ENCODE measurements at places on chromosomes 4 and X. TPM values are rescaled to one million over a fixed set of nuclear protein-coding genes. Genes with fewer than 3 reads are reported as not detected.

DNA sequence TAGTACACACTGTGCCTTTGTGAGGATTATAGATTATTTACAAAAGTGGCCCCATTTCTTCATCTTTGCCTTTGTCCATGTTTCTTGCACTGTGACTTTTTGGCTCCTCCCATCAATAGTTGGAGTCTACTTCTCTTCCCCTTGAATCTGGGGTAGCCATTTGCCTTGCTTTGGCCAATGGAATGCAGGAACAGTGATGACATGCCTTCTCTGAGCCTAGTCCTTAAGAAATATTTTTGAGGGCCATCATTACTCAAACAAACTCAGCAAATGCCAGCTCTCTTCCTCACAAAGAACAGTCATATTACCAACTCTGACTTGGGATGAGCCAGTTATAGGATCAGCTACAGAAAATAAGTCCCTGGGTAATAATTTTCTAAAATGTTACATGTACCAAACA is 189.6 kb downstream of the FRMPD4 start:
- H3K27ac ChIP-seq: no peak overlapping the region
- H3K4me3 ChIP-seq: no peak overlapping the region
- H3K36me3 ChIP-seq: no peaks in the 10 kb centered on the region
- no peak for DNase-seq

The SLC6A14 gene
- not detected for total RNA-seq

The ATXN3L gene
- total RNA-seq: not detected

The FAM114A1 gene
- total RNA-seq: 0.34 TPM

GRCh38 chr4:19748519-19749479 is 502.9 kb upstream of the SLIT2 start:
- no peak for DNase-seq
- no peak overlapping the region for H3K4me3 ChIP-seq
- H3K27me3 ChIP-seq: no peaks in the 10 kb centered on the region
- no peaks in the 10 kb centered on the region for H3K36me3 ChIP-seq
- no peaks in the 10 kb centered on the region for H3K4me1 ChIP-seq

DNA sequence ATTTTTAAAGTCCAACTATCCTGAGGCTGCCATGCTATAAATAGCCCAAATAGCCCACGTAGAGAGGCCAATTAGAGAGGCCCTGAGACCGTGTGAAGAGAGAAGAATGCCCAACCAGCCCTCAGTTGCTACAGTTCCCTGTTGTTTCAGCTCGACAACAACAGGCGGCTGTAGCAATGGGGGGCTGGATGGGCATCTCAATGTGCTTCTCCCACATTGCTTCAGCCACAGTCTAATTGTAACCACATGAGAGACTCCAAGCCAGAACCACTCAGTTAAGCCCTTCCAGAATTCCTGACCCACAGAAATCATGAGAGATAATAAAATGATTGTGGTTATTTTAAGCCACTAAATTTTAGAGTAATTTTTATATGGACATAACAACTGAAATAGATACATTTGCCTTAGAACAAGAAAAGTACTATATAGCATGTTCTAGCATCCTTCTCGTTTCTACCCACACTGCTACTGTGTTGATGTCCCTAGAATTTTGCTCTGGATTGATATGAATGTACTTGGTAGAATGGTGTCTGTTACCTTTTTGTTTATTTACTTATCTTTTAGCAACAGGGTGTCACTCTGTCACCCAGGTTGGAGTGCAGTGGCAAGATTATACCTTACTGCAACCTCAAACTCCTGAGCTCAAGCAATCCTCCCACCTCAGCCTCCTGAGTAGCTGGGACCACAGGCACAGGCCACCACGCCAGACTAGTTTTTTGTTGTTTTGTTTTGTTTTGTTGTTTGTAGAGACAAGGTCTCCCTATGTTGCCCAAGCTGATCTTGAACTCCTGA is 436.4 kb downstream of the BCOR start:
- H3K27me3 ChIP-seq: no peaks in the 10 kb centered on the region
- H3K4me1 ChIP-seq: no peaks in the 10 kb centered on the region
- no peak overlapping the region for H3K4me3 ChIP-seq
- H3K36me3 ChIP-seq: no peaks in the 10 kb centered on the region
- H3K27ac ChIP-seq: no peak overlapping the region

The MTNR1A gene
- not detected for total RNA-seq

The CCKAR gene
- not detected for total RNA-seq

The PDGFRA gene
- not detected for total RNA-seq

GRCh38 chr4:128796934-128797333 is 12.6 kb upstream of the JADE1 start:
- no peaks in the 10 kb centered on the region for H3K27me3 ChIP-seq
- H3K36me3 ChIP-seq: no peaks in the 10 kb centered on the region
- no peak for DNase-seq
- no peaks in the 10 kb centered on the region for H3K4me1 ChIP-seq

The FAAH2 gene
- total RNA-seq: 3.0 TPM

- H3K36me3 ChIP-seq: peaks cover 3% of the 10 kb centered on the region
- peaks cover 14% of the 10 kb centered on the region for H3K27me3 ChIP-seq
These were observed 46.3 kb downstream of the TEX13B start for GRCh38 chrX:107935664-107936433.

DNA sequence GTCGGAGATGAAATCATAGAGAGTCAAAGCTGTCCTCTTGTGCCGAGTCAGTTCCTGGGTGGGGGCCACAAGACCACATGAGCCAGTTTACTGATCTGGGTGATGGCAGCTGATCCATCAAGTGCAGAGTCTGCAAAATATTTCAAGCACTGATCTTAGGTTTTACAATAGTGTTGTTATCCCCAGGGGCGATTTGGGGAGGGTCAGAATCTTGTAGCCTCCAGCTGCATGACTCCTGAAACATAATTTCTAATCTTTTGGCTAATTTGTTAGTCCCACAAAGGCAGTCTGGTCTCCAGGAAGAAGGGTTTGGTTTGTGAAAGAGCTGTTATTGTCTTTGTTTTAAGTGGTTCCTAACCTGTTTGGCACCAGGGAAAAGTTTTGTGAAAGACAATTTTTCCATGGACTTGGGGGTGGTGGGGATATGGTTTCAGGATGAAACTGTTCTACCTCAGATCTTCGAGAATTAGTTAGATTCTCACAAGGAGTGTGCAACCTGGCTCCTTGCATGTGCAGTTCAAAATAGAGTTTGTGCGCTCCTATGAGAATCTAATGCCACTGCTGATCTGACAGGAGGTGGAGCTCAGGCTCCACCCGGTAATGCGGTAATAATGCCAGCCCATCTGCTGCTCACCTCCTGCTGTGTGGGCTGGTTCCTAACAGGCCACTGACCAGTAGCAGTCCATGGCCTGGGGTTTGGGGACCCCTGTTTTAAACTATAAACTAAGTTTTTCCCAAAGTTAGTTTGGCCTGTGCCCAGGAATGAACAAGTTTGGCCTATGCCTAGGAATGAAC is 29.2 kb downstream of the METAP1 start:
- H3K4me1 ChIP-seq: peaks cover 20% of the 10 kb centered on the region
- H3K27me3 ChIP-seq: no peaks in the 10 kb centered on the region
- no peak for DNase-seq
- no peak overlapping the region for H3K4me3 ChIP-seq

DNA sequence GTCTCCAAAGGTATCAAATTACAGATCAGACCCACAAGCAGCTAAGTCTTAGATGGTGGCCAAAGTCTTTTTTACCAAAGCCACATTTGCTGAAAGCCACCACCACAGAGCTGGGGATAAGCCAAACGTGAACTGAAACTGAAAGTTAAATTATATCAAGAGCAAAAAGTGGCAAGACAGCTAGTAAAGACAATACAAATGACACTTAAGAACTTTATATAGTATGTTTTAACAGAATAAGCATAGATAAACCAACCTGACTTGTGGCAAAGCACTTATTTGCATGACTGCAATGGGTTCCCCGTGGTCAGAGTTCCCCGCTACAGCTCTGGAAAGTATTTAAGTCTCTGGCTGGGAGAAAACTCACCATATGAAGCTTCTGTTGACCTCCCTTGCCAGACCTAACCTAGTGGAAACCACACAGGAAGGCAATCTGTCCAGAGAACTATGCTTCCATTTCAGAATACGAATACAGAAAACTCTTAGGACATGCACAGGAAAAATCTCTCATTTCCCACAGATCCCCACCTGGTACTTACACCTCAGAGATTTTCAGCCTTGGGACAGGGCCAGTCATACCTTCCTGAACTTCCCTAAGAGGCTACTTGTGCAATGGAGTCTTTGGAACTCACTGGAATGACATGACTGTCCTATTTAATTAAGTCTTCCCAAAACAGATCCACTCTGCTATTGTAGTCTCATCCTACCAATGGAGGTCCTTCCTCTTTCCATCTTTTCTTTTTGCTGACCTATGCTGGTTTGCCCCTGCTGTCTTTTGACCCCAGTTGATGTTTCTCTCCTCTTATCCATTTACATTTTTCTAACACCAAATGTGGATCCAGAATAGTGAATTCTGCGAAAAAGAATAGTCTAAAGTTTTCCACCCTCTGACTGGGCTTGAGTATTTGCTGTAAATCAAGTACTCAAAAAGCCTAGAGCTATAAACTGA is 225.1 kb downstream of the NR3C2 start:
- peak overlapping the region; percentile 74 for H3K4me3 ChIP-seq
- DNase-seq: peak; percentile 35
- peaks cover 28% of the 10 kb centered on the region for H3K4me1 ChIP-seq
- no peaks in the 10 kb centered on the region for H3K27me3 ChIP-seq
- peak overlapping the region; percentile 86 for H3K27ac ChIP-seq

- no peak overlapping the region for H3K27ac ChIP-seq
- no peaks in the 10 kb centered on the region for H3K4me1 ChIP-seq
- no peaks in the 10 kb centered on the region for H3K36me3 ChIP-seq
- no peak for DNase-seq
These were observed 48.9 kb upstream of the PHF8 start for GRCh38 chrX:54093159-54093558.

The HSFX1 gene
- 1.4 TPM for total RNA-seq

- H3K4me1 ChIP-seq: no peaks in the 10 kb centered on the region
- H3K27ac ChIP-seq: no peak overlapping the region
- H3K27me3 ChIP-seq: no peaks in the 10 kb centered on the region
- DNase-seq: no peak
- no peaks in the 10 kb centered on the region for H3K36me3 ChIP-seq
These were observed 1568.6 kb upstream of the PCDH7 start for GRCh38 chr4:29151584-29151983.

The RTL9 gene
- not detected for total RNA-seq

- peaks cover 1% of the 10 kb centered on the region for H3K27me3 ChIP-seq
- H3K4me3 ChIP-seq: no peak overlapping the region
These were observed 112.0 kb upstream of the NDP start for GRCh38 chrX:44085209-44085608.

DNA sequence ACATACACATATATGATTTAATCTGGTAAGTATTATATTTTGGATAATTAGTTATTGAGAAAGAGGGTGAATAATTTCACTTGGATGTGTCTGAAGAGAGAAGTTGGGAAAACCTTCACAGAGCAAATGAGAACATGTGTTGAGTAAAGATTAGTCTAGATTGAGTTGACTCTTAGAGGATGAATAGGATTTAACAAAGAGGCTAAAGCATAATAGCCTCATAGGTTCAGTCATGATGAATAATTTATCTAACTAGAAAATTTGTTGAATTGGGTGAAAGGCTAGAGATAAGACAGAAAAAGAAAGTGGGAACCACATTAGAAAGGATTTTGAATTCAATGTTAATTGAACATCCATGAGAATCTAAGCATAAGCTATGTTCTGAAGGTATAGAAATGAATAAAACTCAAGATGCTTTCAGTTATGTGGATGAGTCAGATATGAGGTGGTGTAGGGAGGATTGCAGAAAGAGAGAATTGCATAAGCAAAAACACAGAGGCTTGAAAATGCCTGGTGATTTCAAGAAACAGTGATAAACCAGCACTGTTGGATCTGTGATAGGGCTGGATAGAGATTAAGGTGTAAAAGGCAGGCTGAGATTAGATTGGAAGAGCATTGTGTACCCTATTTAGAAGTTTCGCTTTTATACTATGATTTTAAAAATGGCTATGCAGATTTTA is 207.6 kb upstream of the NR3C2 start:
- DNase-seq: no peak
- no peak overlapping the region for H3K27ac ChIP-seq
- H3K4me3 ChIP-seq: no peak overlapping the region
- H3K27me3 ChIP-seq: no peaks in the 10 kb centered on the region
- no peaks in the 10 kb centered on the region for H3K36me3 ChIP-seq

The C4orf50 gene
- total RNA-seq: 0.19 TPM

- peaks cover 29% of the 10 kb centered on the region for H3K27me3 ChIP-seq
- H3K36me3 ChIP-seq: no peaks in the 10 kb centered on the region
- no peak overlapping the region for H3K27ac ChIP-seq
- no peak for DNase-seq
These were observed 5.0 kb downstream of the PNCK start for GRCh38 chrX:153668423-153669173.

The RHOXF1 gene
- not detected for total RNA-seq

- no peak overlapping the region for H3K27ac ChIP-seq
- no peaks in the 10 kb centered on the region for H3K36me3 ChIP-seq
- H3K4me3 ChIP-seq: no peak overlapping the region
These were observed 186.5 kb upstream of the FSTL5 start for GRCh38 chr4:162350331-162350730.

The DKK2 gene
- not detected for total RNA-seq

The SH3RF1 gene
- total RNA-seq: not detected

DNA sequence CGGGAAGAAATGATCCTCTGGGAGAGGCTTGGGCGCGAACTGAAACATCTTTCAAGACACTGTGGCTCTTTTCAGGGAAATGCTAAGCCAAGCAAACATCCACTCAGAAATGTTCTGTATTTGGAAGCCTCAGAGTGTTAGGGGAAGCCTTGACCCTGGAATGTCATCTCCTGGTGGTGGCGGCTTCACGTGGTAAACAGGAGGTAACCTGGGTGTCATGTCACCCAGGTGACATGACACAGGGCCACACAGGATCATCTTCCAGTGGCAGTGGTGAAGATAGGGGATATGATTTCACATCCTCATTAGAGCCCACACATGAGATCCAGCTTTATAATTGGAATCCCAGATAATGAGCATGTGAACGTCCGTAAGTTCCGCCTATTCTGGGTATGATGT is 140.0 kb downstream of the TBL1X start:
- no peak overlapping the region for H3K4me3 ChIP-seq
- peaks cover 6% of the 10 kb centered on the region for H3K36me3 ChIP-seq

DNA sequence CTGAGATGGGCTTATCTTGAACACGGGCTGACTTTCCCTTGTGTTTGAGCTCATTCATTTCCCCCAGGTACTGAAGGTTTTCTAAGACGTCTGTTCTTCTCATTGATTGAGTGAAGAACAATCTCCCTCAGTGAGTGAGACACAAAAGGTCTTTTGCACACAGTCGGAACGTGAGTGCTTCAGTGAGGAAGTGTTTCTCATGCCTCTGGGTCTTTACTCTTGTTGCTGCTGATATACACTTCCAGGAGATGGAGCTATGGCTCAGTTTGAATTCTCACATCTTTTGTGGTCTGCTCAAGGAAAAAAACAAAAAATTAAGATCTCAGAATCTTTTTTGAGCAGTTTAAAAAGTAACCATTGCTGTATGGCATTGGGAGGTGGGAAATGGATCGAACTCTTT is 981.9 kb upstream of the TENM3 start:
- DNase-seq: no peak
- no peaks in the 10 kb centered on the region for H3K27me3 ChIP-seq
- H3K27ac ChIP-seq: no peak overlapping the region
- H3K4me1 ChIP-seq: no peaks in the 10 kb centered on the region

GRCh38 chr4:3066836-3067400 is 7.4 kb downstream of the HTT-AS start:
- no peaks in the 10 kb centered on the region for H3K36me3 ChIP-seq
- H3K4me1 ChIP-seq: no peaks in the 10 kb centered on the region
- no peak for DNase-seq
- H3K4me3 ChIP-seq: no peak overlapping the region

The GRIA2 gene
- not detected for total RNA-seq
